ENCODE measurements at places on chromosomes 2 and 18.

- DNase-seq: no peak
These were observed 198.3 kb upstream of the CNTNAP5 start for GRCh38 chr2:123826729-123827271.

GRCh38 chr2:191051825-191052778, 38.1 kb upstream of the STAT1 start:
- DNase-seq: peak; percentile 40

DNA sequence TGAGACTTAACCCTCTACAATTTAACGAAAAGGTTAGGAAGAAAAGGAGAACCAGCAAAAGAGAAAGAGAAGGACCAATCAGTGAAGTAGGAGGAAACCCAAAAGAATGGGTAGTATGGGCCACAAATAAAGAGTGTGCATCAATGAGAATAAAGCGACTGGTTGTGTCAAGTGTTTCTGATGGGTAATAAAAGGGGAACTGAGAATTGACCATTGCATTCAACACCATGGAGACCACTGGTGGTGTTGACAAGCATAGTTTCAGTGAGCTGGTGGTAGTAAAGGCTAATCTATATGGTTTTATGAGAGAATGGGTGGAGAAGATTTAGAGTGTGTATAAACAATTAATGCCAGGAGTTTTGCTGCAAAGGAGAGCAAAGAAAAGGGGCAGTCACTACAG, 75.4 kb downstream of the CSRNP3 start:
- DNase-seq: no peak

- no peak for DNase-seq
These were observed 223.7 kb downstream of the IRS1 start for GRCh38 chr2:226575928-226576327.

GRCh38 chr2:174568425-174568824, 29.2 kb downstream of the WIPF1 start:
- DNase-seq: no peak

- DNase-seq: no peak
These were observed 171.1 kb downstream of the LDLRAD4 start for GRCh38 chr18:13389491-13390131.

- no peak for DNase-seq
These were observed 32.0 kb downstream of the RAB31 start for GRCh38 chr18:9740071-9740470.

- DNase-seq: no peak
These were observed 11.9 kb downstream of the MAL start for GRCh38 chr2:95037384-95037839.

DNA sequence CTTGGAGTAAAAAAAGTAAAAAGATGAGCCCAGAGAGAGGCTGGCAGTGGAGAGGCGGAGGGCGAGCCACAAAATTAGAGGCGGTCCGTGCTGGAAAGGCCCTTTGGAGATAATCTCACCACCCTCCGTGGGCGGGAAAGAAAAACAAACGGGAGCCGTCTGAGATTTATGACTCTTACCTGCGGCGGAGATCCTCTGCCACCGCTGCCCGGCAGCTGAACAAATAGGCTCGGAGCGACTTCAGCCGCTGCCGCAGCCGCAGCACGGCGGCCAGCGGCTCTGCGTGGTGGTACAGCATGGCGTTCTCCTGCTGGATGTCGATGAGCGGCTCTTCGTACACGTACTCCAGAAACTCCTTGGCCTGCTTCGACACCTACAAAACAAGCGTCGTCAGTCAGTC, 94.6 kb downstream of the PLEKHM3 start:
- DNase-seq: no peak

- DNase-seq: no peak
These were observed 291.4 kb downstream of the CCDC85A start for GRCh38 chr2:56475191-56475590.

- DNase-seq: no peak
These were observed 1681.7 kb upstream of the DDX18 start for GRCh38 chr2:116132833-116133232.

- DNase-seq: no peak
These were observed 18.3 kb downstream of the RAMP1 start for GRCh38 chr2:237877576-237878307.

- no peak for DNase-seq
These were observed 54.3 kb downstream of the RNF152 start for GRCh38 chr18:61838521-61838920.

GRCh38 chr2:158917121-158917520, 51.3 kb upstream of the TANC1 start:
- no peak for DNase-seq

DNA sequence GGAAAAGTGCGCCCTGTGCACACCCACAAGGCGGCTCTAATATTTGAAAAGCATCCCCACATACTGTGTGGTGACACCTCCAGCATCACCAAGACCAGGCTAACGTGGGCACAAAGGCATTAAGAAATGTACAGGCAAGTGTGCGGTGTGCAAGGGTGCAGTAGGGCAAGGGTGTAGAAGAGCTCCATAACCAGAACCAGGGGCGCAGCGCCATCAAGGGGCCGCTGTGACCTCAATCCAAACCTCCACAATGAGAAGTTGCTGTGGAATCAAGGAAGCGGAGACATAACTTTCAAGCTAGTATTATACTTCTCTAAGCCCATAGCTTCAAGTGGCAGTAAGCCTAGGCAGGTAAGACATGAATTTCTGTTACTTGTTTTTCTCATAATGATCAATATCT, 13.0 kb downstream of the L3MBTL4 start:
- DNase-seq: no peak

DNA sequence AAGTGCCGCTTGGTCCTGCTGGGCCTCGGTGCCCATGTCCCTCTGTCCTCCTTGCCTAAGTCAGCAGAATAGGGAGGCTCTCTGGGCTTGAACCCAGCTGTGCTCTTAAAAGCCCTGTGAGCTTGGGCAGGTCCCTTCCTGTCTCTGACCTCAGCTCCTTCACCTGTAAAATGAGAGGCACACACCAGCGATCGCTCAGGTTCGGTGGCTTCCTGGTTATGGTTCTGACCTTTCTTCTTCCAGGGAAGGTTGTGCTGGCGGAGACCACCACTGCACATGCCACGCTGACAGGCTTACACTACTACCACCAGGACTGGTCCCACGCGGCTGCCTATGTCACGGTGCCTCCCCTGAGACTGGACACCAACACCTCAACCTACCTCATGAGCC, 36.1 kb upstream of the MAPRE3 start:
- no peak for DNase-seq

- no peak for DNase-seq
These were observed 34.2 kb upstream of the MLPH start for GRCh38 chr2:237452861-237453260.

GRCh38 chr2:74458938-74459363, 713 bp downstream of the WBP1 start:
- no peak for DNase-seq

GRCh38 chr2:59806486-59806885, 747.0 kb downstream of the BCL11A start:
- no peak for DNase-seq

GRCh38 chr2:21763501-21763900, 639.7 kb downstream of the TDRD15 start:
- no peak for DNase-seq

GRCh38 chr2:18536100-18536499, 24.4 kb downstream of the RDH14 start:
- peak; percentile 53 for DNase-seq

DNA sequence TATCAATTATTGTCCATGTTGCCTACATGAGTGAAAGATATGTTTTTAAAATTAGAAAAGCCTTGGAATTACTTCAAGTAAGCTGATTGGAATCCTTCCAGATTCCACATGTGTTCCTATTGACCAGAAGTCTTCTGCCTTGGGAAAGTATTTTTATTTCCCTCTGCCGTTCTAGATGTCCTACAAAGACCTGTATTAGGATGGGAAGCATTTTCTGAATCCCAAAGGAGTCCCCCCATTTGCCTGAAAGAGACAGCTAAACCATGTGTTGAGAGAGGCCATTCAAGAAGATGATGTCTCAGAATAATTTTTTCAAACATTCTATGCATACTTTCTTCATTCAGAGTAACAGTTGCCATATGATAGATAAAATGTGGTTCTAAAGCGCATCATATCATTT, 19.0 kb upstream of the MYO1B start:
- DNase-seq: no peak

DNA sequence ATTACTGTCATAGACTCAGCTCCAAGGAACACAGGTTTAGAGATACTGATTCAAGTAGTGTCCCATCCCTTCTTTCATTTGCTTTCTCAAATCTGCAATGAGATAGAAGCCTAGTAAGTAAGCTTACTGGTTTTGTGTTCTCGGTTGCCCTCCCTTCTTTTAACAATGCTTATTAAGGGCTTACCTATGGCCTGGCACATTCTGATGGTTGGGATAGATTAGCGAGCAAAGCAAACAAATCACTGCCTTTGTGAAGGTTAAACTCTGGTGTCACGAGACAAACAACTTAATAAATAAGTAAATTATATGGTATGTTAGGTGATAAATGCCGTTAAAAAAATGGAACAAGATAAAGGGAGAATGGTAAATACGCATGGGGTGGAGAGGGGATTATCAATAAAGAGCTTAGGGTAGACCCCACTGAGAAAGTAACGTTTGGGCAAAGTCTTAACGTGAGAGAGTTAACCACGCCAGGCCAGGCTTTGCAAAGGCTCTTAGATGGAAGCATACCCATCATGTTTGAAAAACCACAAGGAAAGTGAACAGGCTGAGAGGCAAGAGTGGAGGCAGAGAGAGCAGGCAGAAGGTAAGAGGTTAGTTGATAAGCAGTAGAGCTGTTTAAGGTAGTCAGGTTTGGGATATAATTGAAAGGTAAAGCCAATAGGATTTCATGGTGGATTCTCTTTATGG, 31.0 kb downstream of the EIF2AK3 start:
- DNase-seq: no peak

DNA sequence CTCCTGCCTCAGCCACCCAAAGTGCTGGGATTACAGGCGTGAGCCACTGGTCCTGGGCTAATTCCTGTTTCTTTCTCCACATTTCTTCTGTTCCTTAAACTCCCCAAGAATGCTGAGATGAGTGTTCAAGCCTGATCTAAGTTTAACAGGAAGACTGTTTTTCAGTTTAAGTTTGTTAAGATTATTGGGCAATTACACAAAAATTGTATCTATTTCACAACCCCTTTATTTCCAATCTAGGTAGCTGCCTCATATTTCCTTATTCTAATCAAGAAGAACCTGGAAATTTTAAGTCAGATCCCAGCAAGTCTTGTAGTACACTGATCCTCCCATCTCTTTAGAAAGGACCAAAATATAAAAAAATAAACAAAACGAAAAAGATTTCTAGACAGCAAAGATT, 11.7 kb downstream of the SFT2D3 start:
- DNase-seq: no peak

- no peak for DNase-seq
These were observed 5.8 kb upstream of the WNT6 start for GRCh38 chr2:218853766-218854165.

- DNase-seq: no peak
These were observed 110.8 kb downstream of the ZNF516 start for GRCh38 chr18:76384114-76384790.

- DNase-seq: peak; percentile 54
These were observed 15.8 kb downstream of the C18orf63 start for GRCh38 chr18:74331404-74331803.

- DNase-seq: no peak
These were observed 56.2 kb downstream of the GALNT14 start for GRCh38 chr2:31082002-31082401.

DNA sequence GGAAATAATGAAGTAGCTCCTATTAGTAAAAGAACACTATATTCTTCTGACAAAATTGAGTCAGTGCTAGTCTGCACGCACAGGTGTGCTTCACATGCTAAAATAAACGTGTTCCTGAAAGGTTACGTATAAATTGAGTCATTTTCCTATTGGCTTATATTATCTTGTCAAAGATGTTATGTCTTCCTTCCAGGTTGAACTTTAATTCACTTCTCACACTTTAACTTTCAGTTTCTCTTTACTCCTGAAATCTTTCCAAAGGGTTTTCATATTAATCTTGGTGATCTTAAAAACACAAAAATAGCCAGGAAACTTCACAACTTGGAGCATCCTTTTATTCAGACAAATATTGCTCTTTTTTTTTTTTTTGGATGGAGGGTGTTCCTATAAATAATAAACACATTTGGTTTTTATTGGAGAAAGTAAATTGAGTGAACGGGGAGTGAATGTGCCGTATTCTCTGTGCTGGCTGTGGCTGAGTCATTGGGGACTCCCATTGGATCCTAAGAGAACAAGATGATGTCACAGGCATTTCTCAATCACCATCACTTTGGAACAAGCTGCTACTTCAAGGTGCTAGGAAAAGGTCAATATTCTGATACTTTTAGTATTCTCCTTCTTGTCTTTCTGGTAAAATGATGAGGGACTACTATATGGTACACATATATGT, 150.2 kb upstream of the SPATS2L start:
- DNase-seq: peak; percentile 82

- DNase-seq: no peak
These were observed 66.7 kb upstream of the RTN4 start for GRCh38 chr2:55116966-55117365.

DNA sequence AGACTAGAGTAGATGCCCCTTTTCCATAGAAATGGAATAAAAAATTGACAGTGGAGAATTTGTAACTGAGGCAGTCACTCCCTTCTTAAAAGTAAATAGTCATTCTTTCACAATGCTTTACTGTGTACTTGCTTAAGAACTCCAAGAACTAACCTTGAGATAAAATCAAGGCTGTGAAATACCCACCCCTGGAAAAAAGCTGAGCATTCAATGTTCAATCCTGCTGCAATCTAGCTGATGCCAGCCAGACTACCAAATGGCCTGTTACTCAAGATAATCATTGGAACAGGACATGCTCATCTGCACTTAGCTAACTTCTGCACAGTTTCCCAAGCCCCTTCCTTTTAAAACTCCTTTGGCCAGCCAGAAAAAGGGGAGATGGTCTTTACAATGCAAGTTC, 367.4 kb upstream of the GULP1 start:
- DNase-seq: no peak

- no peak for DNase-seq
These were observed 69.9 kb upstream of the FSIP2 start for GRCh38 chr2:185668710-185669109.

- no peak for DNase-seq
These were observed 221.7 kb upstream of the SPOPL start for GRCh38 chr2:138279871-138280270.

GRCh38 chr2:218834685-218835084, 3.1 kb upstream of the PRKAG3 start:
- no peak for DNase-seq

GRCh38 chr18:22668496-22668895, 250.8 kb upstream of the CTAGE1 start:
- DNase-seq: no peak

- DNase-seq: no peak
These were observed 5.4 kb downstream of the UBE2F start for GRCh38 chr2:237972211-237972610.

GRCh38 chr2:68274022-68274421, 21.7 kb upstream of the PPP3R1 start:
- no peak for DNase-seq

GRCh38 chr18:41226186-41226585, 728.8 kb upstream of the PIK3C3 start:
- DNase-seq: no peak

DNA sequence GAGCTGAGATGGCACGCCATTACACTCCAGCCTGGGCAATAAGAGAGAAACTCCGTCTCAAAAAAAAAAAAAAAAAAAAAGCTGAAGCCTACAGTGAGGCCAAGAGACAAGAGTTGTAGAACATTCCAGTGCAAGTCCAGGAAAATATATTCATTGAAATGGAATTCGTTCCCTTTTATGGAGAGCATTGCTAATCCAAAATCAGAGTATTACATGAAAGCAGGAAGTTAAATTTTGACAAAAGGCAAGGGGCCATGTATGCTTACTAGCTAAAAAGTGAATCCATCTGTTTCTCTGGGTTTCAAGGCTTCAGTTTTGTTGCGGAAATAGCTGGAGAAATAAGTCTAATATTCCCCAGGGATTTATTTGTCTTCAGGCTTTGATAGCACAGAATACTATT, 471.7 kb downstream of the THSD7B start:
- peak; percentile 22 for DNase-seq

Data from AG20443 (cell line).